DND-41 (cell line): ENCODE measurements at places on chromosomes 7 and 10.

DNA sequence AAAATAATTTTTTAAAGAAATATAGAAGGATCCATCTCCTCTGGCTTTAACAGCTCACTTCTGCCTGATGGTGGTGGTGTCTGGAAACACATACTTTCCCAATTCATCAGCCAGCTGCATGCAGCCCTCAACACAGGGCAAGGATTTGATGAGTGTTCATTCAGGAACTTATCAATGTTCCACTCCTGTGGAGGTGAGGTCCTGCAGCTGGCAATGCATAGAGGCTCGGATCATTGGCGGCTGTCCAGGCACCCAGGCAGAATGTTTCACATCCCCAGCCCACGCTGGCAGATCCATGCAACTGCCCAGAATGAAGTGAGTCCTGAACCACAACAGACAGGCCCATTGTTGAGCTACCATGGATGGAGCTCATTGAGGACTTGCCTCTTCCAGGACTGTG is 55.2 kb upstream of the KCNMA1 start:
- no peak for DNase-seq

DNA sequence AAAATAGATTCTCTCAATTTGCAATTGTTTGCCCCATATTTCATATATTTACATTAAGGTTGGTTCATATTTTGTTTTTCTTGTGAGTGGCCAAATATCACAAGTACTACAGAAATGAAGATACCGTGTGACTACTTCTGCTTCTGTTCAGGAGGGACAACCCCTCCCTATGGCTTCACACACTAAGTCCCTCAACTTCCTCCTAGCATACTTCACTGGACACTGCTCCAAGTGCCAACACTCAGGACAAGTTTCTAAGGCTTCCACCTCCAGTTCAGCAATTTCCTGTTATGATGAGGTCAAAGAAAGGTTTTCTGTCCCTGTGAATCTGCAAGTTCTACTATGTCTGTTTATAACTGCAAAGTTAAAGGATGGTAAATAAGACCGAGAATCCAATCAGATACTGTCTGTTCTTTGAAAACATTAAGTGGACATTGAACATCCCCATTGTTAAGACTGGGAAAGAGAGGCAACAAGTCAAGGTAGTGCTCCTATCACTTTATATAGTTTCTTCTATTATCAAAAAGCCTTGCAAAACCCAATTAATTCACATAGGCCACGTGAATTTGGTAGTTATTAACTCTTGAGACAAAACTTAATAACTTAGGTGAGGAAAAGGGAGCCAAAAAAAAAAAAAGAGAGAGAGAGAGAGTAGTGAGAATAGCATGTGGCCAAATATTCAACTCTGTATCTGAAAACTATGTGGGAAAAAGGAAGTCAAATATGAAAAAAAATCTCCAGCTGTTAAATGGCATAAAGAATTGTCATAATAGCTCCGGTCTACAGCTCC is 81.3 kb upstream of the DKK1 start:
- DNase-seq, result no peak

DNA sequence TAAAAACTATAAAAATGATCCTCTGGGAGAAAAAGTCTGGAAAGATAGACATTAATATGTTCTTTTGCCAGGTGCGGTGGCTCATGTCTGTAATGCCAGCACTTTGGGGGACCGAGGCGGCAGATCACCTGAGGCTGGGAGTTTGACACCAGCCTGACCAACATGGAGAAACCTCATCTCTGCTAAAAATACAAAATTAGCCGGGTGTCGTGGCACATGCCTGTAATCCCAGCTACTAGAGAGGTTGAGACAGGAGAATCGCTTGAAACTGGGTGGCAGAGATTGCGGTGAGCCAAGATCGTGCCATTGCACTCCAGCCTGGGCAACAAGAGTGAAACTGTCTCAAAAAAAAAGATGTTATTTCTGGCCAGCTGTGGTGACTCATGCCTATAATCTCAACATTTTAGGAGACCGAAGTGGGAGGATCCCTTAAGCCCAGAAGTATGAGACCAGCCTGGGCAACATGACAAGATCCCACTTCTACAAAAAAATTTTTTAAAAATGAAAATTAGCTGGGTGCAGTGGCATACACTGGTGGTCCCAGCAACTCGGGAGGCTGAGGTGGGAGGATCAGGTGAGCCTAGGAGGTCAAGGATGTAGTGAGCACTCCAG is 101.9 kb upstream of the LRRN3 start:
- DNase-seq, result no peak

DNA sequence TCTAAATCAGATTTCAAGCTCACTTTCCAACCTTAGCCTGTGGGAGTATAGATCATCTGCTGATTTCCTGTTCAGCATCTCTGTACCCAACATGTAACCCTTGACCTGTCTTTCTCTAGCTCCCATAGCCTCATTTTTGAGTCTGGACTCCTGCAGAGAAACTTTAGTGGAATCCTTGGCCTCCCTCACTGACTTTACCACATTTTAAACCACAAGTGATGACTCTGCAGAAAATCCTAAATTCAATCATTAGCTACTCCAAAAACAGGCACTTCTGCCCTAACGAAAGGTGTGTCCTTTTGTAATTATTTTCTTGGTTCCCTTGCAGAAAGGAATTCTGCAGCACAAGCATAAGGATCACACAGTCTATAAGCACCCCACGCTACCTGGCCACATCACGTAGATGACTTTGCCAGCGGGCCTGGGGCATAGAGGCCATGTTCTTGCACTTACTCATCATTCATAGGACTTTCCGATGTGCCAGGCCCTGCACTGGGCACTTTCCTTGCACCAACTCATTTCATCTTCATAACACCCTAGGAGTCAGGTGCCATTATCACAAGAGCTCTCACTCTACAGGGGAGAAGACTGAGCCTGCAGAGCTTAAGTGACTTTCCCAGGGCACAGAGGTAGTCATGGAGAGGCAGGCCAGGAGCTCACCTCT is 57.2 kb upstream of the OPALIN start:
- DNase-seq, result no peak

DNA sequence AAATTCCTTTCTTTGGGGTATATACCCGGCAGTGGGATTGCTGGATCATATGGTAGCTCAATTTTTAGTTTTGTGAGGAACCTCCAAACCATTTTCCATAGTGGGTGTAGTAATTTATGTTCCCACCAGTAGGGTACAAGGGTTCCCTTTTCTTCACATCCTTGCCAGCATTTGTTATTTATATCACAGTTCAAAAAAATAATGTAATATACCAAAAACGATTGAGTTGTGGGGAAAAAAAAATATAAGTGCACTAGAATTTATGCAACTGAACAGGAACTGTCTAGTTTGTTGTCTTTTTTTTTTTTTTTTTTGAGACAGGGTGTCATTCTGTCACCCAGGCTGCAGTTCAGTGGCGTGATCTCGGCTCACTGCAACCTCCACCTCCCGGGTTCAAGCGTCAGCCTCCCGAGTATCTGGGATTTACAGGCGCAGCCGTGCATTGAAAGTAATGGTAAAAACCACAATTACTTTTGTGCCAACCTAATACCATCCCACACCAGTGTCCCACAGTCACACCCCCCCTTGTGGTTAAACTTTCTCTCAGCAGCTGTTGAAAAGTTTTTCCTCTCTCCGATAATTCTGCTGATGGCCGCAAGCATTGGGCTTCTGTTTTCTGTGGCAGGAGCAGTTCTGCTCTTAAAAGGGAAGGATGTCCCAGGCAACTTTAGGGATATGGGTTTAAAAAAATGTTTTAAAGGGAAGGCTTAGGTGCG is 6.8 kb upstream of the LAT2 start:
- DNase-seq, result peak; percentile 76

DNA sequence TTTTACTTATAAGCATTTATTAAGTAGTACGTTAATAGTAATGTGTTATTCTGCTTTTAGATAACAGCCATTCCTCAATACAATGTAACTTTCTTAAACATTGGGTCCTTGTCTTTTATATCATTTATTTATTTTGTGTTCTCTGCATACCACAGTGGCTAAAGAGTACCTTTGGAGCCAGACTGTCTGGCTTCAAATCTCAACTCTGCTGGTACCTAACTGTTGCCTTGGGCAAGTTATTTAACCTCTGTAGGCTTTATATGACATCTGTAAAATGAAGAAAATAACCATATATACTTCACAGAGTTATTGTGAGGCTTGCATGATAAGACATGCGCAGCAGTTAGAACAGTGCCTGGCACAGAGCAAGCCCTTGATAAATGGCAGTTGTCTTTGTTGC is 397.6 kb downstream of the MDFIC start:
- no peak for DNase-seq

DNA sequence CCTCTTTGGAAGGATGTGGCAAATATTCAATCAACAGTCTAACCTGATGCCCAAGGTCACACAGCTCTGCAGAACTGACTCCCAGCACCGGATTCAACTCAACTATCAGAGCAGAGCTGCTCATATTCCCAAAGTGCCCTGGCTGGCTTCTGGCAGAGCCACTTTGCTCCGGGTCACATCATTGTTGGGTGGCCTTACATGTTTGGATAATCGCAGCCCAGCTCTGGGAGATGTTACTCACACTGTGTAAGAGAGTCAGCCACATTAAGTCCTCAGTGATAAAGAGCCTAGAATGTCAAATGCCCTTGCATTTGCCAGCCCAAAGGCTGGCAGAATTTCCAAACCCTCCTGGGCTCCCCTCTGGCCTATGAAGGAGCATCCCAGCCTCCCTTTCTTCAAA is 79.8 kb upstream of the PDE1C start:
- DNase-seq, result no peak

DNA sequence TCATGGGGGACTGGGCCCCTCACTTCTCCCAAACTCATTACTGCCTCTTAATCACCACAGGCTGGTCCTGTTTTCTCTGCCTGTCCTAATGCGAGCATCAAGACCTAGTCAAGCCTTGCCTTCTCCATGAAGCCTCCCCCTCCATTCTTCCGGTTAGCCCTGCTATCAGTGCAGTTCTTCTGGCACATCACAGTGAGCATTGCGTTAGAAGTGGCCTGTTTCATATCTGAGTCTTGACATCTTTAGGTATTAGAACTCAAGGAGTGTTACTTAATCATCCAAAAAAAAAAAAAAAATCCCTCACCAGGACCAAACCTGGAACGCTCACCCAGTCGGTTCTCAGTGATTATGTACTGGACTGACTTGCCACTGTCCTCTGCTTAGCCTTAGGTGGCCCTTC is 17.4 kb downstream of the SNX10 start:
- DNase-seq, result no peak

GRCh38 chr7:147013825-147014224 is 897.2 kb downstream of the CNTNAP2 start:
- DNase-seq, result no peak

DNA sequence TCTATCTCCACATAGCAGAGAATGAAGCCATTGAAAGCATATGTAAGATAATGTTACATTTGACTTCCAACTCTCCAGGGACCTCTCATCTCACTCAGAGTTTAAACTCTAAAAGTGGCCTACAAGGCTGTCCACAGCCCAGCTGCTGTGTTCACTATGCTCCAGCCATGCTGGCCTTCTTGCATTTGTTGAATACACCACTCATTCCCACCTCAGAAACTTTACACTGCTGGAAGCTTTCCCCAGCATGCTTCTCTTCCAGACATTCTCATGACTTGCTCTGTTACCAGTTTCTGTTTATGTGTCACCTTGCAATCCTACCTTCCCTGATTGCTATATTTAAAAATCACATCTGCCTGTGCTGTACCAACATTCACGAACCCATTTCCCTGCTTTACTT is 167.2 kb downstream of the WNT2 start:
- no peak for DNase-seq

- DNase-seq, result no peak
Observed at GRCh38 chr7:129617178-129617577, 5.7 kb downstream of the NRF1 start.

DNA sequence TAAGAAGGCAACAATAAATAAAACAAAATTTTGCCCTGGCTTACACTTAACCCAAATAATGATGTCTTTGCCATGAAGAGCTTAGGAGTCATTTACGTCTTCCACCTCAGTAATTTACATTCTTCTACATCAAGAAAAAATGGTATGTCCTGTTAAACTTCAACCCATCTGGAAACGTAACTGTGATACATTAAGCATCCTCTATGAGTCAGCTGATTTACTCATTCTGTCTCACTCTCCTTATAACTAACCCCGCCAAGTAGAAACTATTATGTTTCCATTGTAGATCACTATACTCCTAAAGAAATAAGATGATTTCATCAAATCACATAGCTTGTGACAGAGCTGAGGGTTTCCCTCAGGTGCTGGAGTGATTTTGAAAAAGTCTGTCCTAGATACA is 330.7 kb downstream of the CDC14C start:
- no peak for DNase-seq

DNA sequence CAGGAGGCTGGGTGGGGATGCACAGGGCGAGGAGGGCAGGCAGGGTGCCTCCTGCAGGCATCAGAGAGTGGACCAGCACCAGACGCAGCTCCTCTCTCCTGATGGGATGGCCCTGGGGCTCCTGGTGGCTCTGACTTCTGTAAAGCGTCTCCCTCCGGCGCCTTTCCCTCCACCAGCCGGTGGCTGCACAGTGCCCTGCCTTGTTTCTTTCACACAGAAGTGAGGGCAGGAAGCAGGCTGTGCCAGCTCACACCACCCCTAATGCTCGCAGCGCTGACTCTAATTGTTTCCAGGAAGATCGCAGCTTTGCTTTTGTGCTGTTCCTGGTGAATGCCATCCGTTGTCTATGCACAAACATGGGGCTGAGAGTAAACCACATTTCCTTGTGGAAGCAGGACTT is 152.3 kb upstream of the LANCL2 start:
- DNase-seq, result no peak

- DNase-seq, result no peak
Observed at GRCh38 chr7:22694597-22695207, 32.3 kb upstream of the IL6 start.

DNA sequence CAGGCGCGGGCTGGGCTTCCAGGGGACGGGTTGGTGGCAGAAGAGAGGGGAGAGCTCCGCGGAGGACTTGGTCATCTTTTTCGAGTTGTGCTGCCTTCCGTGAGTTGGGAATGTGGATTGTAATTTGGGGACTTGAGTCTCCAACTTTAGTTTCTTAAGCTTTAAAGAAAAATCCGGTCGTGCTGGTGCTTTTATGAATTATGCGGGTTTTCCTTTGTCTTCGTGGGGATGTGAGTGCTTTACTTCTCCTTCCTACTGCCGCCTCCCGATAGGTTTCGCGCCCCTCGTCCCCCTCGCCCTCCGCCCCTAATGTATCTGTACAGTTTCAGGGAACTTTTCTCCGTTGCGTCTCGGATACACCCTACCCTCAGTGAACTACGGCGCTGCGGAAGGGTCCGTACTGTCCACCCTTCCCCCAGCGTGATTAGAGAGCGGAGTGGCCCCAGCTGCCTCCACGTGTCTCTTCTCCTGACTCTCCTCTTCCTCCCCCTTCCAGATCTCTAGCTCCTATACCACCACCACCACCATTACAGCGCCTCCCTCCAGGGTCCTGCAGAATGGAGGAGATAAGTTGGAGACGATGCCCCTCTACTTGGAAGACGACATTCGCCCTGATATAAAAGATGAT is 649 bp downstream of the SCD start:
- DNase-seq, result peak; percentile 41

- DNase-seq, result no peak
Observed at GRCh38 chr10:19818876-19819275, 2.6 kb downstream of the PLXDC2 start.

- no peak for DNase-seq
Observed at GRCh38 chr7:6071406-6071805, 40.2 kb downstream of the ANKRD61 start.

- DNase-seq, result no peak
Observed at GRCh38 chr10:52756966-52757365, 15.6 kb downstream of the MBL2 start.

GRCh38 chr10:115861864-115862263 is 411.1 kb downstream of the GFRA1 start:
- no peak for DNase-seq

GRCh38 chr10:11783558-11783865 is 39.6 kb upstream of the PROSER2 start:
- DNase-seq, result no peak
